ENCODE measurements at places on chromosomes 6 and 20.
A peak's percentile ranks its signal among the peaks of the same experiment; 100 is the strongest.

DNA sequence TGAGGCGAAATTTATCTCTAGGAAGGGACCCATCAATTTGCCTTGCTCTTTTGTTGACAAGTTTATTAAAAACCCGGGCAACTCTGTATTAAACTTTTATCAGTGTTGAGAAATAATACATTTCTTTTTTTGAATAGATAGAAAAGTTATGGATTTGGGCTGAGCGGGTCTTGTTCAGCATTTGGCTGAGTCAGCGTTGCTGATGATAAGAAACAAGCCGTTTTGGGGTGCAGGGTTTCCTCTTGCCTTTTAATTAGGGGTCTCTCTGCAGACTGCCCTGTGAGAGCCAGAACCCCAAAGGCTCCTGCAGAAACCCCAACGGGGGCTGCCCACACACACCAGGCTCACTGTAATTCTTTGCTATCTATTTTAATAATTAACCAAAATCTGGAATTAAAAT, 82.1 kb upstream of the SLCO4A1 start:
- no peak for DNase-seq

- no peak for DNase-seq
These were observed 64.7 kb upstream of the RPS6KA2 start for GRCh38 chr6:166691746-166692145.

- DNase-seq: no peak
These were observed 881.9 kb downstream of the QKI start for GRCh38 chr6:164296411-164296810.

GRCh38 chr6:126718600-126719327, 378.8 kb downstream of the CENPW start:
- DNase-seq: no peak

GRCh38 chr6:167779129-167779992, 47.4 kb upstream of the AFDN start:
- DNase-seq: no peak

- no peak for DNase-seq
These were observed 1177.9 kb downstream of the GRIK2 start for GRCh38 chr6:102571236-102571908.

DNA sequence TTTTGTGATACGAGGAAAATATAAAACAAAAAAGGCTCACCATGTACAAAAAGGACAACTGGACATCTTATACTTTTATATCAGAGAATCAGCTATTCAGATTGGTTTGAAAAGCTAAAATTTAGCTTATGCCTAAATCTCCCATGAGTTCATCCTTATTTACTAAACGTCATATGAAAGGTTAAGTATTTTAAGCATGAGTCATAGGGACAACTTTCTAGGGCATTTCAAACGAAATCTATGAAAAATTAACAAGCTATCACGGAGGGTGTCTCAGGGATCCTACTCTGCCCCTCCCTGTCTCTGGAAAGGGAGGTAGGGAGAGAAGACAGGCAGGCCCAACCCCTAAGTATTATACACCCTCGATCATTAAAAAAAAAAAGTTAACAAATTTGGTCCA, 124.1 kb upstream of the LOC128125822 start:
- DNase-seq: no peak

DNA sequence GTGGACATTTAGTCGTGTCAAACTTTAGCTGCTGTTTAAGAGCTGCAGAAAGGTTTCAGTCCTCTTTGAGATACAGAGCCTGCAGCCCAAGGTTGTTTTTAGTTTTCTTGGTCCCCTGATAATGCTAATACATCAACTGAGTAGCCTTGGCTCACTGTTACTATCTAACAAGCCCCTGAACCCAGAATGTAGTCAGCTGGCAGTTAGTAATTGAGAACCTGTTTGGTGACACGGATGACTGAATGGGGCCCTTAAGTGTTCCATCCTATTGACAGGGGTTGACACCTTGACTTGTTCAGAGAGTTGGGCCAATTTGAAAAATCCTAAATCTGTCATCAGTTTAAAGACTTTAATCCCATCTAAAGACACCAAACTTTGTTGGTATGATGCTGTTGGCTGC, 2.8 kb downstream of the RTN4IP1 start:
- DNase-seq: no peak

DNA sequence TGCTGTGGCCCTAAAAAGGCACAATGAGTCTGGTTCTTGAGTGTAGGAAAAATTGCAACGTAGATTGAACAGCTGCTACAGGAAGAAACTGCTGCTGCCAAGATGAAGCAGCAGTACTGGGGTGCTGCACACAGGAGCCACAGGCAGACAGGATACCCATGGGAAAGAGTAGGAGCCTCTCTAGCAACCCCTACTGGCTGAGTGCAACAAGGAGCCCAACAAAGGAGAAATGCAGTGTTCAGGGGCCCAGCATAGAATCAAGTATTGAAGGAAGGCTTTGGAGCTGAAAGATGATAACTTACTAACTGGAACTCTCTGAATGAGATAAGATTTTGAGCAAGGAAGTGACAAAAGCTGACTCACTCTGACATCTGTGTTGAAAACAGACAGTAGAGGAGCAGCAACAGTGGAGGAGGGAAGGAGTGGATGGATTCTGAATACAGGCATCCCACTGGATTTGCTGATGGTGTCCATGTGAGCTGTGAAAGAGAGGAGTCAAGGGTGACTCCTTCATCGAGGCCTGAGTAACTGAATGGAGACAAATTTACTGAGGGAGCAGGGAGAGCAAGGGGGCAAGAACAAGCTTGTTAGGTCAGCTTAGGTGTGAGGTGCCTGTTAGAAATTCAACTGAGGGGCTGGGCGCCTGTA, 534.7 kb upstream of the JARID2 start:
- no peak for DNase-seq

- no peak for DNase-seq
These were observed 127.0 kb downstream of the FARS2 start for GRCh38 chr6:5388326-5388725.

DNA sequence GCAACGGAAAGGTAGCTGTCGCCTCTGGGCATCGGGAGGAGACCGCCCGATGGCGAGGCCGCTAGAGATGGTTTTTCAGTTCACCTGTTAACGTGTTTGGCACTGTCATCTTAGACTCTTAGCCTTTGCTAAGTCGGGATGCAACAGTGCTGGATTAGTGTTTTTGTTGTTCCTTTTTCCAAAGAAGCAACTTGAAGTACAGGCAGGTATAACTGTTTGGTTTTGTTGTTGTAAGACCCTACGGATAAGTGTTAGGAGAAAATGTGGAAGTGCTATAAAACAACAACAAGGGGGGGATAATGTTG, 723 bp downstream of the MANEA start:
- no peak for DNase-seq

- no peak for DNase-seq
These were observed 441.3 kb upstream of the RGS17 start for GRCh38 chr6:153572371-153572770.

DNA sequence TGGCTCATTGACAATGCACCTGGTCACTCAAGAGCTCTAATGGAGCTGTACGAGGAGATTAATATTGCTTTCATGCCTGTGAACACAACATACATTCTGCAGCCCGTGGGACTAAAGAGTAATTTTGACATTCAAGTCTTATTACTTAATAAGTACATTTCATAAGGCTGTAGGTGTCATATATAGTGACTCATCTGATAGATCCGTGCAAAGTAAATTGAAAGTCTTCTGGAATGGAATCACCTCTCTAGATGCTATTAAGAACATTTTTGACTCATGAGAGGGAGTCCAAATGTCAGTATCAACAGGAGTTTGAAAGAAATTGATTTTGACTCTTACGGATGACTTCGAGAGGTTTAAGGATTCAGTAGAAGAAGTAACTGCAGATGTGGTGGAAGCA, 267.9 kb downstream of the CLVS2 start:
- no peak for DNase-seq

GRCh38 chr20:53922901-53923314, 147.5 kb downstream of the BCAS1 start:
- no peak for DNase-seq

GRCh38 chr6:75748743-75749538, at the start of gene MYO6:
MYO6 (plus strand) TSS chr6:75749239; CDS start chr6:75817548, 68,309 bp downstream.
- peak; percentile 88 for DNase-seq

DNA sequence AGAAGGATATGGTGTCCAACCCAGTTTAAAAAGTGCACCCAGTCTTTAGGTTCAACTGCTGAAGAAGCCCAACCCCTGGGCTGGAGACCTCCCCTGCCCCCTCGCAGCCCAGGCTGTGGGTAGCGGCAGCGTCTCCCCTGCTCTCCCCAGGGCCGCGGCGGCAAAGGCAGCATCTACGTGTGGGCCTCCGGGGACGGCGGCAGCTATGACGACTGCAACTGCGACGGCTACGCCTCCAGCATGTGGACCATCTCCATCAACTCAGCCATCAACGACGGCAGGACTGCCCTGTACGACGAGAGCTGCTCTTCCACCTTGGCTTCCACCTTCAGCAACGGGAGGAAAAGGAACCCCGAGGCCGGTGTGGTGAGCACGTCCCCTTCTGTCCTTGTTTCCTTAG, 77.6 kb downstream of the BFSP1 start:
- DNase-seq: no peak

GRCh38 chr6:17020889-17021538, 80.8 kb upstream of the STMND1 start:
- no peak for DNase-seq

DNA sequence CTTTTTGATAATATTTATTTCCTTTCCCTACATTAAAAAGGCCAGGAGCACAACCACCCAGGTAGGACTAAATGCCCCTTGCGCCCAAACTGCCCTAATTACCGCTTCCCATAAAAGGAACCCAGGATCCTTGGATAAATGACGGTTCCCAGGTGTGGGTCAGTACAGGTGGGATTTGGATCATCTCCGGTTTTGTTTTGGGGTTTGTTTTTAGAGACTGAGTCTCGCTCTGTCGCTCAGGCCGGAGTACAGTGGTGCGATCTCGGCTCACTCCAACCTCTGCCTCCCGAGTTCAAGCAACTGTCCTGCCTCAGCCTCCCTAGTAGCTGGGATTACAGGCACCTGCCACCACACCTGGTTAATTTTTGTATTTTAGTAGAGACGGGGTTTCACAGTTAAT, 28.4 kb downstream of the ZNF217 start:
- no peak for DNase-seq

DNA sequence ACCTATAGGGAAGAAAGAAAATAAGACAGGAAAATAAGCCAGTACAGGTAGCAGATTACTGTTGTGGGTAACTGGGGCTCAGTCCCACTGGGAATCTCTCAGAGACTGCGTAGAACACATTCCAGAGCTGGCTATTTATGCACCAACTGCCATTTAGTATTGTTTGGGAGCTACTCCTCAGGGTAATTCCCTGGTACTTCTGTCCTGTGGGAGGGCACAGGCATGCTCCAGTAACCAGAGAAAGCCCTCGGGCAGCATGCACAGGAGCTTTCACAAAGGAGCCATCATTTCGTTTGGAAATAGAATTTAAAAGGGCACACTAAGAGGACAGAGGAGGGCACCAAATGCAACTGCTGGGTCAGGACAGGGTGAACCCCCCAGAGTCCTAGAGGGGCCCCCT, 148.0 kb upstream of the LRFN2 start:
- no peak for DNase-seq

GRCh38 chr6:70669133-70669532, 1.4 kb downstream of the SMAP1 start:
- no peak for DNase-seq

GRCh38 chr20:35917077-35917476, 37.2 kb downstream of the SCAND1 start:
- DNase-seq: no peak

DNA sequence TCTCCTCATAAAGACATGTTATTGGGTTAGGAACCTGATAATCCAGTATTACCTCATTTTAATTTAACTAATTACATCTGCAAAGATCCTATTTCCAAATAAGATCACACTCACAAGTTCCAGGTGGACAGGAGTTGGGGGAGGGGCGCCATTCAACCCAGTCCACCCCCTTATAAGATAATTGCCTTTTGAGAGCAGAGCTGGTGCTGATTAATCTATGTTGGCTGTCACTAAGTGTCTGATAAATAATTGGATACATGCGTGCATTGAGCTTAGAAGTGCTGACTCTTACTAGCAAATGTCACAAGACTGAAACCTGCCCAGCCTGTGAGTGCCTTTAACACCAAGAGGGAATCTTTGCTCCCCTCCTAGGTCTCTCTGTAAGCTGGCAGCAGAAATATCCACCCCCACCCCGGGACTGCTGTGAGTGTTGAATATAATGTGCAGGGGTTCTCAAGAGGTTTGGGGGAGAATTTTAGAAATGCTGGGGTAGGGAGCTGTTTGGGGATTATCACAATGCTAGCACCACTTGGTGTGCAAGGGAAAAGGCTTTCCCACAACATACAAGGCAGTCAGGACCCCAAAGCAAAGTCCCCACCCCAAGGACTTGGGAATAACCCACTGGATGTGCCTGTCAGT, 87.5 kb downstream of the ANKRD60 start:
- no peak for DNase-seq

DNA sequence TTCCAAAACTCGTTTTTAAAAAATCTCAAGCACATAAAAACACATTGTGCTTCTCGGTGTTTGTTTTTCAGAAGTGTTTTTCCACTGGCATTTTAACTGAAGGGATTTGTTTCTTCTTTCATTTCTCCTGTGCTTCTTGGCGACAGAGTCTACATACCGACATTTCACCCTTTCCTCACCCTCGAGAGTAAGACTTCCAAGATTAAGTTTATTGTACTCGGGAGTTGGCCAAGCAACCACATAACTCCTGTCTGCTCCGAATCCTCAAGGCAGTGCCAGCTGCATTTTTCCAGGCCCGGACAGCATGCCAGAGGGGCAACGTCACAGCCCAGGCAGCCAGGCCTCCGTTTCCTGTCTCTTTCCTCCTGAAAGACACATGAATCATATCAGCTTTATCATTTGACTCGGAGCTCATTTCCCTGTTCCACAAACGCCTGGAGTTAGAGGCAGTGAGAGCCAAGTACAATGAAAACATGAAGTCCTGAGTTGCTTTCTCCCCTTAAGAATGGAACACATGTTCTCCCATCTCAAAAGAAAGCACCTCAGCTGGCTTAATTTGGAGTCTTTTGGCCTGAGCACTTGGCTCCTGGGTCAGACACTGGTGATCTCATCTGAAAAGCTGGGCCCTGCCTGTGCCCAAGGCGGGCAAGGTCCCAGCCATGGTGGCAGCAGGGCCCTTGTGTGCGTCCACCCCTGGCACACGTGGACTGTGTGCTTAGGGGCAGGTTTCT, 23.2 kb upstream of the FAM50B start:
- peak; percentile 89 for DNase-seq

- no peak for DNase-seq
These were observed 216.7 kb upstream of the SLC35B3 start for GRCh38 chr6:8651998-8652397.

GRCh38 chr20:32411955-32412706, 54.0 kb downstream of the ASXL1 start:
- no peak for DNase-seq

GRCh38 chr6:147709396-147710272, 201.1 kb downstream of the SAMD5 start:
- no peak for DNase-seq

Data from left ventricle myocardium superior (tissue), 1 donor.